Activated T-cell treated with anti-CD3 and anti-CD28 coated beads, Interleukin-2, amount 50 U/mL, for 72 hours (primary cell): ENCODE measurements at places on chromosomes 12 and 14. TPM values are rescaled to one million over a fixed set of nuclear protein-coding genes. Genes with fewer than 3 reads are reported as not detected.

KRT86 gene
- 0.82 TPM for total RNA-seq

GRIN2B gene
- not detected for total RNA-seq

FAM90A1 gene
- total RNA-seq: 1.3 TPM

ASIC1 gene
- total RNA-seq: 12.4 TPM

SMCO2 gene
- total RNA-seq: 0.72 TPM

EPYC gene
- not detected for total RNA-seq

OTX2 gene
- total RNA-seq: not detected

GRCh38 chr12:75404231-75404630 is 13.3 kb downstream of the GLIPR1L2 start:
- no peaks in the 10 kb centered on the region for H3K27me3 ChIP-seq
- no peaks in the 10 kb centered on the region for H3K36me3 ChIP-seq
- H3K4me3 ChIP-seq: no peak overlapping the region
- no peak overlapping the region for H3K27ac ChIP-seq
- no peak for DNase-seq

GRCh38 chr12:87280356-87280755 is 748.8 kb downstream of the C12orf50 start:
- H3K36me3 ChIP-seq: no peaks in the 10 kb centered on the region
- DNase-seq: no peak
- H3K4me3 ChIP-seq: no peak overlapping the region
- H3K27me3 ChIP-seq: no peaks in the 10 kb centered on the region
- H3K4me1 ChIP-seq: no peaks in the 10 kb centered on the region

DNA sequence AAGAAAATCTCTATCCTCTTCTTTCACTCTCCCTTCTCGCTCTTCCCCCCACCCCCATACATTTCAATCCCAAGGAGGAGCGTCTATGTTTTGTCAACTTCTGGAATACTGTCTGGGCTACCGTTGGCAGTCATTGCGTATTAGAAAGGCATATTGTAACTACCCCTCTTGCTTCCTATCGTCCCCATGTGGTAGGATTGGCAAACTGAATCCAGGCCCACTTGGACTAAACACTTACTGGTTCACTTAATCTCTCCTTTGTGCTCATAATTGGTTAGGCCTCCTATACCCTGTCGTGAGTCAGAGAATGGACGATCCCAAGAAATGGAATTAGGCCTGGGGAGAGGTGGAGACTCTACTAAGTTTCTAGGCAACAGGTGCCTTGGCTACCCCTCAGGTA is 68.8 kb upstream of the SLC8A3 start:
- peak; percentile 42 for DNase-seq
- H3K27ac ChIP-seq: no peak overlapping the region
- H3K36me3 ChIP-seq: peaks cover 3% of the 10 kb centered on the region
- H3K4me1 ChIP-seq: no peaks in the 10 kb centered on the region
- peaks cover 55% of the 10 kb centered on the region for H3K27me3 ChIP-seq
- no peak overlapping the region for H3K4me3 ChIP-seq

DNA sequence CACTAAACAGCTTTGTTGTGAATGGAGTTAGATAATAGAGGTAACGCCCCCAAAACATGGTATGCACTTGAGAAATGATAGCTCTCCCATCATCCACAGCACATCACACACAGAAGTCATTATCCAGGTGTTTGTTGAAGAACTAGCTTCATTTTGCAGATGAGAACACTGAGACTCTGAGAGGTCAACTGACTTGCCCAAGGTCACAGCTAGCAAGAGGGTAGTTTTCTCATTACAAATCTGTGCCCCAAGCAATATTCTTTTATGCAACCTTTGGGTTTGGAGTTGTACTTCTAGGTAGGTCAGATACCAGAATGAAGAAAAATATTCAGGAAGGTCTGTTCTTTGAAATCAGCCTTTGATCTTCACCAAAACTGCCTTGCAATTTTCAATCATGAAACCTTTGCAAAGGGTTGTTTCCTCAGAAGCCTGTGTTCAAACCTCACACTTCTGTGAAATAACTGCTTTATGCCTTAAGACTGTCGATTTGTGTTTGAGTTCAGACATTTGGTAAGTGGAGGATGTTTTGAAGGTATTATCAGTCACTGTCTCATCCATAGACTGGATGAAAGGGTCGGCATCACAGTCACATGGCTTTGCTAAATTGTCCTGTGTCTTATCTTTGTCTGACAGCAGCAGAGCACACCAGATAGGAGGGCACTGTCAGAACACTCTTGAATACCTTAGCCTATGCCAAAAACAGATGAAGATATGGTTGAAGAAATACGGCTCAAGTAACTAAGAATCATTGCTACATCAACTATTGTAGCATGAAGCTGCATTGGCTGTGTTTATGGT is 233.2 kb upstream of the BTG1 start:
- H3K27me3 ChIP-seq: no peaks in the 10 kb centered on the region
- no peak for DNase-seq
- H3K4me3 ChIP-seq: peak overlapping the region; percentile 19
- H3K27ac ChIP-seq: peak overlapping the region; percentile 45
- no peaks in the 10 kb centered on the region for H3K36me3 ChIP-seq

- H3K36me3 ChIP-seq: no peaks in the 10 kb centered on the region
- no peaks in the 10 kb centered on the region for H3K4me1 ChIP-seq
- H3K27me3 ChIP-seq: peaks cover 7% of the 10 kb centered on the region
- no peak for DNase-seq
- no peak overlapping the region for H3K4me3 ChIP-seq
- no peak overlapping the region for H3K27ac ChIP-seq
Measured at GRCh38 chr12:41476499-41477439, 288.6 kb downstream of the PDZRN4 start.

DNA sequence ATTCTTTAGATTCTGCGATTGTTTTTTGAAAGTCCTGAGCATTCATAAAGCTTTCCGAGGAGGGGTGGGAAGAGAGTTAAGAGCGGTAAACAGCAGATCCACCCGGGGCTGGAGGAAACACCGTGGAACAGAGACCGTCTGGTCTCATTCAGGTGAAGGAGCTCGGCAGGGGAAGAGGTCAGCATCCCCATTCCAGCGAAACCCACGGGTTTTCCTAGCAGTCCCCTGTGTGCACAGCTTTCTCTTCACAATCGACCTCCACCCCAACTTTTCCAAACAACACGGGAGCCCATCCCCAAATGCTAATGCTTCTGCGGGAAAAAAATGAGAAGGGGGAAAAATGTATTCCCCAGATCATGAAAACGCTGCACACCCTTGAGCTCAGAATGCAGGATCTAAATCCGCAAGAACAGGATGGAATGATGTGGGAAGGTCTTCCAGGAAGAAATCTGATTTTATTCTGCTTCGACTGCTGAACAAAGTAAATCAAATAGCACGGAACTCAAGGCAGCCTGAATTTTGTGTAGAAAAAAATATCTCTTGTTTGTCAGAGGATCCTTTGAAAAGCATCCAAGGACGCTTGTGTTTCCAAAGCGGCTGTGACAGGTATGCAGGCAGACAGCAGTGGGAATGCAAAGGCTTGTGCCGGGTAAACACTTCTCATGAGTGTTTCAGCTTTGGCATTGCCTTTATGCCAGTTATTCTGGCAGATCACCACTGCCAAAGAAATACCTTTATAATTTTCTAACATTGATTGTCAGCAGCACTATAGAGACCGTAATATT is 128.8 kb downstream of the NDUFA12 start:
- H3K27me3 ChIP-seq: peaks cover 85% of the 10 kb centered on the region
- peak overlapping the region; percentile 82 for H3K4me3 ChIP-seq
- peaks cover 3% of the 10 kb centered on the region for H3K36me3 ChIP-seq

- H3K36me3 ChIP-seq: no peaks in the 10 kb centered on the region
- H3K4me1 ChIP-seq: peaks cover 55% of the 10 kb centered on the region
Measured at GRCh38 chr14:56119201-56119981, 1.2 kb downstream of the PELI2 start.

GRCh38 chr12:63495974-63496373 is 172.3 kb downstream of the DPY19L2 start:
- H3K4me1 ChIP-seq: no peaks in the 10 kb centered on the region
- H3K4me3 ChIP-seq: no peak overlapping the region
- no peak overlapping the region for H3K27ac ChIP-seq

GRCh38 chr14:34874386-34875030 is 652 bp downstream of the BAZ1A start:
- peak overlapping the region; percentile 96 for H3K4me3 ChIP-seq
- peak; percentile 76 for DNase-seq
- H3K27me3 ChIP-seq: no peaks in the 10 kb centered on the region
- peaks cover 44% of the 10 kb centered on the region for H3K4me1 ChIP-seq
- H3K36me3 ChIP-seq: peaks cover 26% of the 10 kb centered on the region

DNA sequence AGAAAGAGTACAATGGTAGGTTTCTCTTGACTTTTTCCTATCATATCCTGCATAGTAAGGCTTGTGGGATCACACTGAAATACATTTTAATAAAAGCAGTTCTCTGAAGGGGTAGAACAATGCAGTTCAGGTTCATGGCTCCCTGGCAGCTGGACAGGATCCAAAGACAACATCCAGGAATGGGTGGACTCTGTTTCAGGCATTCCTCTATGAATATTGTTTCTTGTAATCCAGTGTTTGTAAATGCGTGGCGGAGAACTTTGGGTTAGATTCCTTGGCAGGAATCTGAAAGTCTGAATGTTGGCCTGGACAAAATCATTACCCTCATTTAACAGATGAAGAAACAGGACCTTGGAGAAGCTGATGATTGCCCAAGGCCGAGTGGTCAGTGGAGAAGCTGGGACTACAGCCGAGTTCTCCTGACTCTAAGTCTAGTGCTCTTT is 43.5 kb downstream of the SYNE2 start:
- no peak for DNase-seq
- H3K27me3 ChIP-seq: no peaks in the 10 kb centered on the region
- H3K27ac ChIP-seq: no peak overlapping the region
- H3K36me3 ChIP-seq: peaks cover 3% of the 10 kb centered on the region

DNA sequence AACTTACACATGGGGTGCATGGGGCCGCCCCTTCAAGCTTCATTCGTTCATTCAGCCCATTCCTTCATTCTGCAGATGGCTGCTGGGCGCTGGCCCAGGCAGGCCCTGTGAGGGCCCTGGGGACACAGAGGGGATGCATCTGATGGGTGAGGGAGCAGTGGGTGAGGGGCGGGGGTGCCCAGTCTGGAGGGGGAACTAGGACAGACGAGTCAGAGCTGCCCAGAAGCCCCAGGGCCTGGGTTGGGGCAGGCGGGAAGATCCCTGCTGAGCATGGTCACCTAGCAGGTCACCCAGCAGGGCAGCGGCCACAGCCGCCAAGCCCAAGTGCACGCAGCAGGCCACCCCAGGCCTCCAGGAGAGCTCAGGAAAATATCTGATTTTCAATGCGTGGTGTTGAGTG is 14.1 kb downstream of the TRMT61A start:
- no peak overlapping the region for H3K27ac ChIP-seq
- H3K4me3 ChIP-seq: no peak overlapping the region
- DNase-seq: no peak

- no peak for DNase-seq
- no peaks in the 10 kb centered on the region for H3K4me1 ChIP-seq
- H3K27me3 ChIP-seq: peaks cover 14% of the 10 kb centered on the region
- H3K36me3 ChIP-seq: no peaks in the 10 kb centered on the region
- no peak overlapping the region for H3K4me3 ChIP-seq
Measured at GRCh38 chr14:63266106-63266505, 52.6 kb downstream of the GPHB5 start.

DNA sequence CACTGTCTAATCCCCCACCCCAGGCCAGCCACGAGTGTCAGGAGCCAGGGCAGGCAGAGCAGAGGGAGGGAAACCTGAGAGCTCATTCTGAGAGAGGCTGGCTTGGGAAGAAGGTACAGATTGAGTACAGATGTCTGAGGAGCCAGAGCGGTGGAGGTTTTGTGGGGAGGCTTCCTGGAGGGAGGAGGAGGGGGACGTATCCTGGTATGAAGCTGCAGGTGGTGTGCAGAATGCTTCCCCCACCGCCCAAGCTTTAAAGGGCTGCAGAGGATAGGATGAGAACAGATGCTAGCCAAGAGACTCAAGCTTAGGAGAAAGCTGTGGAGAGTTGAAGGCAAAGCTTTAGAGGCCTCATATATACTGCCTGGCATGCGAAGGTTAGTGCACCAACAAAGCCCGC is 3.2 kb upstream of the TAMALIN start:
- peaks cover 29% of the 10 kb centered on the region for H3K4me1 ChIP-seq
- H3K36me3 ChIP-seq: no peaks in the 10 kb centered on the region
- H3K4me3 ChIP-seq: no peak overlapping the region
- H3K27ac ChIP-seq: no peak overlapping the region
- peaks cover 17% of the 10 kb centered on the region for H3K27me3 ChIP-seq
